ENCODE measurements at places on chromosomes 3 and 15.

DNA sequence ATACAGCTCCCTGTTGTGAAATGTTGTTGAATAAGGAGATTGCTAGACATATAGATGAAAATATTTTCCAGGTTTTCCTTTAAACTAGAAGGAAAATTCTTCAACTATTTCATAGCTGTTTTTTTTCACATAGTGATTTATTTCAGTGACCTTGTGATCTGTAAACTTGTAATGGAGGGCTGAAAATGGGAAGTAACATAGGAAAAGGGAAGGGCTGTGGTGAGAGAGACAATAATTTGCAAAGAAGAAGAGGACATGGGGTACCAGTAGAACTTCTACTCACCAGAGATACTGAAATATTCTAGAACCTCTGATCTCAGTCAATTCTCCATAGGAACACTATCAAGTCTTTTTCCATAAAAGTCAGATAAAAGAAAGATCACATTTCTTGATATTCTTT, 60.4 kb downstream of the PLS1 start:
- no peak for DNase-seq

DNA sequence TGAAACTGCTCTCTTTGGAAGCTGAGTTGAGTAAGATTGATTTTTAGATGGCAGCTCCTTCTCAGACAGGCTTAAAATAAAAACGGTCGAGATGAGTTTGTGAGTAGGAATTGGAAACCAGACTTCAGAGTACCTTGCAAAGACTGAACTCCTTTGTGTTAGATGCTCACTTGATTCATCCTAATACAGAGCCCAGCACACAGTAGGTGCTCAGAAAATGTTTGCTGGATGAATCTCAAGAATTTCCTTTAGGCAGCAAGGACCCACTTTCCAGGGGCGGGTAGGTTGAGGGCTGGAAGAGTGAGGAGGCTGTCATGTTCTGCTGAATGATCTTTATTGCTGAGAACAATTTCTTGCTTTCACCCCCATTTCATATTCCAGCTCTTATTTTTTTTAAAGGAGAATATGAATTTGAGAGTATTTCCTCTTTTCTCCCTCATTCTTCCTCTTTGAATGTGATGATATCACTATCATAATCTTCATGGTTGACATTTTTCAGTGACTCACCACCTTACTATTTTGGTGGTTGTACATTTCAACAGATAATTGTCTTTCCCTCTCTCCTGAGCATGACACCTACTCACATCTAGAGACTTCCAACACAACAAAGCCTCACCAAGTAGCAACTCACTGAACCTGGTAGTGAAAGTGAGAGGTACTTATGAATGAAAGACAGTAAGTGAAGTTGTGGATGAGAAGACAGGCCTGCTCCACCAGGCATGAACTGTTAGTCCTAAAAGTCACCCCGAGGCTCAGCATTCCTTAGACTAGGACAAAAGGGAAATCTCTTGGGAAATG, 113.3 kb downstream of the PDCD6IP start:
- no peak for DNase-seq

- DNase-seq = no peak
These were observed 6.8 kb downstream of the CHSY1 start for GRCh38 chr15:101244889-101245668.

GRCh38 chr15:70308011-70308734, 210.5 kb upstream of the TLE3 start:
- DNase-seq = no peak

DNA sequence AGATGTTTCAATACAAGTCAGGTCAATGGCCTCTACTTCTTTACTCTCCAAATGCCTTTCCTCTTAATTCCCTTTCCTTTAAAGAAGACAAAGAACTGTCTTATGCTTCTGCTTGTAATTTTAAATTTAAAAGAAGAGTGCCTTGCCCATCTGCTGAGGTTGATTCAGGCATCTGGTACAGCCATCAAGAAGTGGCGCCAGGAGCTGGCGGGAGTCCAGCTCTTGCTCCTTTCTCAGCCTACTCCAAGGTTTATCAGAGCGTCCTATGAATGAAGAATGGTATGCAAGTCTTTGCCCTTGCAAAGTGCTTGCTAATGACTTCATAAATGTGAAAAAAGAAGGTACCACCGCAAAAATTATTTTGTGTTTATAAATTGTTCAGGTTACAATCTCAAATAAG, 294.6 kb upstream of the TGFBR2 start:
- DNase-seq = no peak

Data from ovary (tissue), 10 donors.